ENCODE measurements at places on chromosomes 2 and 18.

DNA sequence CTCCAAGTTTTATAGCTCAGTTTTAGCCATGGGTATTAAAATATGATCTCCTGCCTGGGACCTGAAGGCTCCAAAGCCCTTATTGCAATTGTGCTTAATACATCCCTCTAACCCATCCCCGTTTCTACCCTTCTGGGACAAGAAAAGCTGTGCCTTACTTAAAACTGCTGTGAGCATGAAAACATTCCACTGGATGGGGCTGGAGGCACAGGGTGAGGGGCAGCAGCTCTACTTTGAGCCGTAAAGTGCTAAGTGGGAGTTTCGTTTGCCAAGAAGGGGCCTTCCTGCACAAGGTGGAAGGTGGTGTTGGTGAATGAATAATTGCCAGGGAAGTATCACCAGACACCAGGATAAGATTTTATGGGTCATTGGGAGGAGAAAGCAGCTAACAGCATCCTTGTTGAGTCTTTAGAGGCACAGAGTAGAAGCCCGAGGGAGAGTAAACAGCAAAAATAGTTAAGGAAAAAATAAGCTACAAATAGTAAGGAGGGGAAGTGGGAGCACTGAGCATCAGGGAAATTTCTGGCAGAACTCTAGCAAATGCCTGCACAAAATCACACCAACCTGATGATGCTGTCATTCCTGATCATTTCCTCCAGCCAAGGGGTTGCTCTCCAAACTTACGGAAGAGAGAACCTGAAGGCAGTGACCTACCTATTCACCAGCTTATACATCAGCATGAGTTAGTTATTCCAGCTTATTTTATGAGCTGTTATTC lies 218.4 kb downstream of the MREG start:
- DNase-seq = no peak

DNA sequence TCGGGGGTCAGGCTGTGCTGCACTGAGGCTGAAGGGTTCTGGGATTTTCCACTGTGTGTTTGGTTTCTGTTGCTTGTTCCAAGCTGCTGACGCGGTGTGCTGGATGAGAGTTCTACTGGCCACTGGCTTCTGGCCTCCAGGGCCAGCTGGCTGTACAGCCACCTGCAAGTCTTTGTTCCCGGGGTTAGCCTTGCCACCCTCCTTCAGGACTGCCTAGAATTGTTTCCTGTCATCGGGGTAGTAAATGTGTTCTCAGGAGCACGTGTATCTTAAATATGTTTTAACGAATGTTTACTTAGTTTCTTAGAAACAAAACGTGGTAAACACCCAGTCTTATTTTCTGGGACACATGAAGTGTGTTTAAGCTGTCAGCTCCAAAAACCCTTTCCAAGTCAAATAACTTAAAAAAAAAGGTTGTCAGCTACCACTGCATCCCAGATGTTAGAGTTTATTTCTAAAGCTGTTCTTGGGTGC lies 231.2 kb downstream of the AGAP1 start:
- no peak for DNase-seq

- DNase-seq = no peak
Observed at GRCh38 chr2:223860809-223861738, 23.7 kb upstream of the AP1S3 start.

GRCh38 chr2:237154884-237155851 lies 69.5 kb downstream of the COPS8 start:
- DNase-seq = no peak

DNA sequence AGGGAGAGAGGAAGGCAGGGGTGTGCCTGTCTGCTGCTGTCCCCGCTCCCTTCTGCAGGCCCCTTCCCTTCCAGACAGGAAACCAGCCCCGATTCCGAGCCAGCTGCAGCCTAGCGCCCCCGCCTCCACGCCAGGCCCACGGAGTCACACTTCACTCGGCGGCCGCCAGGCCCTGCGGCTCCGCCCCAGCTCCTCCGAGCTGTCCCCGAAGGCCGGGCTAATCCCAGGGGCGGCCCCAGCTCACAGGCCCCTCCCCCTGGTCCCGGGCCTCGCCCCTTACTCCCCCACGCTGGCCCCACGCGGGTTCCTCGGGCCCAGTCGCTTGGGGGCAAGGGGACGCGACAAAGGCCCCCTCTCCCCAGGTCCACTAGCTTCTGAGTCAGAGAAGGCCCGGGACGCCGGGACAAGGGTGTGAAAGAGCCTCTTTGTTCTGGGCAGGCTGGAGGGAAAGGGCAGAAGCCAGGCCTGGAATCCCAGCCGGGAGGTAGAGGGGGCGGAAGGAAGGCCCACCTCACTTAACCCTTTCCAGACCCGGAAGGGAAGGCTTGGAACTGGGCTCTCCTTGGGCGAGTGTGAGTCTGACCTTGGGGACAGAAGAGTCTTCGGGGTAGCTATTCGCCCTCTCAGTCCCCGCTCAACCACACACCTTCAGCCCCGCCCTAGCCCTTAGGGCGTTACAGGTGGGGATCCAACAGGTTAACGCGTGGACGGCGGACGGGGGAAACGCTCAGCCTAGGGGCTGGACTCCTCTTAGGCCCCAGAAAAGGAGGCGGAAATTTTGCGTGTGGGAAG lies 1.2 kb downstream of the RTKN start:
- DNase-seq = peak; percentile 42

DNA sequence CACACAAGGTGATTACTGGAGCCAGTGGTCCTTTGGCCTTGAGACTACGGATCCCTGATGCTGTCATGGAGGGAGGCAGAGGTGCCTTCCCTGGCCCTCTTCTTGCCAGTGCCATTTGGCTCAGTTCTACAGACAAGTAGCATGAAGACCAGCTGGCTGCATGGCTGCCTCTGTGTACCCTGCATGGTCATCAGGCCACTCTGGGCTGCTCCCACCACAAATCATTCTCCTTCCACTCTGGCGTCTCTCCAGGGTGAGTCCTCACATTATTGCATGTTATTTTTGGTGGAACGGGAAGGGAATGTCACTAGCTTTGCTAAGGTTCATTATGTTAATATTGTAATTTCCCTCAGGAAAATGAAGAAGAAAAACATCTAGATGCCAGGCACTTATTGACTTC lies 229.8 kb downstream of the VAPA start:
- DNase-seq = no peak

GRCh38 chr2:203892207-203892606 lies 24.6 kb downstream of the CTLA4 start:
- DNase-seq = no peak

DNA sequence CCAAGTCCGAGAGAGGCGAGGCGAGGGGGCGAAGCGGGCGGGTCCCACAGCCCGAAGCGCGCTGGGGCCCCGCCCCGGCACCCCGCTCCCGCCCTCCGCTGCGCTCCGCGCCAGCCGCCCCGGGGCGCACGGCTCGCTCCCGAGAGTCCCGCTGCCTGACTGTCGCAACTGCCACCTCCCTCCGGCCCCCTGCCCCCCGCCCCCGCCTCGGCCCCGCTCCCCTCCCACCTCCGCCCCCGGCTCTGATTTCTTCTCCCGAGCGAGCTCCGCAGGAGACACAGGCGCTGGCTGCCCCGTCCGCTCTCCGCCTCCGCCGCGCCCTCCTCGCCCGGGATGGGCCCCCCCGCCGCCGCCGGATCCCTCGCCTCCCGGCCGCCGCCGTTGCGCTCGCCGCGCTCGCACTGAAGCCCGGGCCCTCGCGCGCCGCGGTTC lies at the start of gene WNT6:
Gene WNT6 (plus strand): TSS at position 250 of the 432 bp plus-strand sequence. CDS start 233 bp downstream, outside the sequence.
- no peak for DNase-seq

- no peak for DNase-seq
Observed at GRCh38 chr2:71711133-71711855, 257.9 kb downstream of the DYSF start.

GRCh38 chr2:224221455-224221913 lies 180.4 kb downstream of the FAM124B start:
- DNase-seq = no peak

- DNase-seq = no peak
Observed at GRCh38 chr2:51710222-51710621, 678.3 kb upstream of the NRXN1 start.

DNA sequence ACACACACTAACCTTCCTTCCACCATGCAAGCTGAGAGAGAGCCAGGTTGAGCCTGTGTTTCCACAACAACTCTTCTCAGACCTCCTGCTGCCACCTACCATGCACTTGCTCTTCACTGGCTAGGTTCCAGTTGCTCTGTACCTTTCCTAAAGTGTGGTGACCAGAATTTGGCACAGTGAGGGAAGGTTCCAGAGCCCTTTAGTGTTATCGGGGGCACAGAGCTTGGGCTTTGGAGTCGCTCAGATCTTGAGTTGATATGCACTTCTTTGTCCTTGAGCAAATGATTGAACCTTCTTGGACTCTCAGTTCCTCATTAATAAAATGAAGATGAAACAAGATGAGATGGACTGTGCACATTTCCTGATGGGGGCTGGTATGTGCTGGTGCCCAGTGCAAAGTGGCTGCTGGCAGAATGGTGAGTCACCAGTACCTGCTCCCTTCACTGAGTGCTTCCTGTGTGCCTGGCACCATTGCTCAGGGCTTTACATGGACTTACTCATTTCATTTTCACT lies 47.1 kb downstream of the NEDD4L start:
- DNase-seq = no peak

DNA sequence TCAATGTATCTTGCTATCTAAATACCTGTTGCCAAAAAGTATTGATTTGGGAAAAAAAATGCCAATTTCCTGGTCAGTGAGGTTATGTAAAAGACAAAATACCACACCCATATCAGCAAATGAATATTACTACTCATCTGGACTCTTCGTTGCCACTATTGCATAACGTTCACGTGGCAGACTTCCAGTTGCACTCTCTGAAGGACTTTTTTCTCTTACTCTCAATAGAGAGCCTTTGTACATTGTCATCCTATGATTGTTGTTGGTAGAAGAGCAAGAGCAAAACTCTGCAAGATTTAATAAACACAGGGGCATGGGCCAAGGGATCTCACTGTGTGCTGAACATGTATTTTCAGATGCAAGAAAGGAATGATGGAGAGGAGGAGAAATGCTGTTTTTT lies 689.8 kb downstream of the MBD2 start:
- no peak for DNase-seq

GRCh38 chr2:118118479-118118878 lies 30.2 kb downstream of the INSIG2 start:
- no peak for DNase-seq
